ENCODE measurements at places on chromosomes 6 and 20. TPM values are rescaled to one million over a fixed set of nuclear protein-coding genes. Genes with fewer than 3 reads are reported as not detected.

GRCh38 chr6:18186540-18187250, 31.5 kb downstream of the KDM1B start:
- no peak for DNase-seq

NCOA6 gene
- 19.2 TPM for total RNA-seq

SLC16A10 gene
- 15.2 TPM for total RNA-seq

- DNase-seq: no peak
Observed at GRCh38 chr20:22689266-22689665, 104.9 kb upstream of the FOXA2 start.

SPATS1 gene
- 0.88 TPM for total RNA-seq

- no peak for DNase-seq
Observed at GRCh38 chr6:108293527-108294296, 1.1 kb upstream of the AFG1L start.

ARHGAP40 gene
- total RNA-seq: not detected

DNA sequence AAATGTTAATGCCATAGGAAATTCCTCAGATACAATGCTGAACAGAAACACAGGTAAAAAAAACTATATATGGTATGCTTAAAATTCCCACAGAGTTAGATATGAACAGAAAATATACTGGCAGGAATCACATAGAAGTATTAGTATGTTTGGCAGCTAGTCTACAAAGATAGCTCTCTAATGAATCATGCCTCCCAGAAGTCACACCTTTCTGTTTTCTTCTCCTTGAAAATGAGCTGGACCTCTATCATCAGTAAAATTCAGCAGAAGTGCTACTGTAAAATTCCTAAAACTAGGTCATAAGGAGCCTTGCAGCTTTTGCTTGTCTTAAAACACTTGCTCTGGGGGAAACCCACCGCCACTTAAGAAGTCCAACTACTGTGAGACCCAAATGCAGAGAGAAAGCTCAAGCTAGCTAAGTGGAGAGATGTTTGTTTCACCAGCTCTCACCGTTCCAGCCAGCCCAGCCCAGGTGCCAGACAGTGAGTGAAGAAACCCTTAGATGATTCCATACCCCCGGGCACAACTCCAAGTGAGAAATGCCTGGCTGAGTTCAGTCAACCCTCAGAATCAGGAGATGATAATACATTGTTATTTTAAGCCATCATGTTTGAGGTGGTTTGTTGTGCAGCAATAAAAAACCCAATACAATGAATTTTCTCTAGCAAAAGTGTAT, 43.0 kb downstream of the TSPYL4 start:
- DNase-seq: no peak

TNNC2 gene
- 1.1 TPM for total RNA-seq

DNA sequence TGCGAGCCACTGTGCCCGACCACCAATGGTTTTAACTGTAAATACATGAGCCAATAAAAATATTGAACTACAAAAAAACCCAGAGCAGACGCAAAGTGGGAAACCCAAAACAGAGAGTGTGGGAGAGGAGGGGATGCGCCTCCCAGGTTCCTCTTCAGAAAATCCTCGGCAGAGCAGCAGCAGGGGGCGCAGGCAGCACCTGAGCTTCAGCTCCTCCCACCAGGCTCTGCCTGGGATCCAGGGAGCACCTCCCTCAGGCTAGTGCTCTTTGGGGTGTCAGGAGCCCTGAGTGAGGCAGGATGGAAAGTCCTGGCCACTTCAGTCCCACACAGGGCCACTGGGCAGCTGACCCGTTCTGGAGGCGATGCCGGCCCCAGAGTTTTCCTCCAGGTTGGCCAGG, 536.9 kb upstream of the CDH4 start:
- no peak for DNase-seq

- no peak for DNase-seq
Observed at GRCh38 chr6:17967668-17968518, 19.5 kb downstream of the KIF13A start.

DNA sequence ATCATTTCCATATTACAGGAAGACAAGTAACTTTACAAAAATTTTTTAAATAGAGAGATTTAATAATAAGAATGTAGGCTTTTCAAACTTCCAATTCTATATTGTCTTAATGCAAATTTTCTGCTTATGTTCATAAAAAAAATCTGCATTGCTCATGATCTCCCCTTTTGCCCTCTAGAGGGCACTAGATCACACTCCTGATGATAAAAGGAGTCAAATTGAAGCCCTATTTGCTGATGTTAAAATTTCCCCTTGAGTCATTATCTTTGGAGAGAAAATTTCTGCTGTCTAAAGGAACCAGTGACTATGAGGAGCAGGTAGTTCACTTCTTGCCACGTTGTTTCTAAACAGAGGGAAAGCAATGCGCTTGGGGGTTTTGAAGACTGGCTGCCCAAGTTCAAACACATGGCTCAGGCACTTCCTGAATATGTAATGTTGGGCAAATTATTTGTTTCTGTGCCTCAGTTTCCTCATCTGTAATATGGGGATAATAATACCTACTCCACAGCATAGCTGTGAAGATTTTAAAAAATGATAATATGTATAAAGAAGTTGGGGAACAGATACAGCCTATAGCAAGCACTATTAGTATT, 874.2 kb downstream of the TFAP2A start:
- no peak for DNase-seq

- DNase-seq: no peak
Observed at GRCh38 chr6:3398165-3398562, 58.7 kb downstream of the SLC22A23 start.

ZSWIM3 gene
- 9.3 TPM for total RNA-seq

DNA sequence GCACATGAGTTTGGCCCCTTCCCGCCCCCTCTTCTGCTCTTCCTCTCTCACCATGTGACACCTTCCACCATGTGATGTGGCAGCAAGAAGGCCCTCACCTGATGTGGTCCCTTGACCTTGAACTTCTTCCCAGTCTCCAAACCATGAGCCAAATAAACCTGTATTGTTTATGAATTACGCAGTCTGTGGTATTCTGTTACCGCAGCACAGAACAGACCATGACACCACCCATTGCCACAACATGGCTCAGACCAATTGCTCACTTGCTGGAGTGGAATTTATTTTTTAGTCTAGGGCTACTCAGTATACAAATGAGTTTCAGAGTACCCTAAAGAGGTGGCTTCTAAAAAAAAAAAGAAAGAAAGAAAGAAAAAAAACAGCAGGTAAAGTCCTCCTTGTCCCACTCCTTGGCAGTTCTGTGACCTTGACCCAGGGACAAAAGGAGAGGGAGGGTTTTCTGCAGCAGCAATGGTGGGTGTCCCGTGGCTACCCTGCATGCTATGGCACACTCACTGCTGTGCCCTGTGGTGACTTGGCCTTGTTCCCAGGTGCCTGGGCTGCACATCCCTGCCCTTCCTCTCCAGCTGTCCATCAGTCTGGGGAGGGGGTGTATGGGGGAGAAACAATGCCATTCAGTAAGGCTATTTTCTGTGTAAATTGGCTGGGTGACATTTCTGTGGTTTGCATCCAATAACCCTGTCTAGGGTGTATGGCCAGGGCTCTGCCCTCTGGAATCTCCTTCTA, 5.4 kb upstream of the VSX1 start:
- no peak for DNase-seq

DNA sequence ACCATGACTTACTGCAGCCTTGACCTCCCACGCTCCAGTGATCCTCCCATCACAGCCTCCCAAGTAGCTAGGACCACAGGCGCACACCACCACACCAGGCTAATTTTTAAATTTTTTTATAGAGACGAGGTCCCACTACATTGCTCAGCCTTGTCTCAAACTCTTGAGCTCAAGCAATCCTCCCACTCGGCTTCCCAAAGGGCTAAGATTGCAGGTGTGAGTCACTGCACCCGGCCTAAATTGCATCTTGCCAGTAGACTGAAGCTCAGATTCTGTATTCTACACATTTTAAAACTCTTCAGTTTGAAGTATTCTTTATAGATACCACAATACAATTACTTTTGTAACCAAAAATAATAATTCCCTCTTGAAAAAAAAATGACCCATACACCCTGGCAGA, 11.4 kb downstream of the NUDT3 start:
- DNase-seq: no peak

- no peak for DNase-seq
Observed at GRCh38 chr6:168125429-168126001, 46.5 kb upstream of the FRMD1 start.

RAB44 gene
- total RNA-seq: 0.59 TPM

DNA sequence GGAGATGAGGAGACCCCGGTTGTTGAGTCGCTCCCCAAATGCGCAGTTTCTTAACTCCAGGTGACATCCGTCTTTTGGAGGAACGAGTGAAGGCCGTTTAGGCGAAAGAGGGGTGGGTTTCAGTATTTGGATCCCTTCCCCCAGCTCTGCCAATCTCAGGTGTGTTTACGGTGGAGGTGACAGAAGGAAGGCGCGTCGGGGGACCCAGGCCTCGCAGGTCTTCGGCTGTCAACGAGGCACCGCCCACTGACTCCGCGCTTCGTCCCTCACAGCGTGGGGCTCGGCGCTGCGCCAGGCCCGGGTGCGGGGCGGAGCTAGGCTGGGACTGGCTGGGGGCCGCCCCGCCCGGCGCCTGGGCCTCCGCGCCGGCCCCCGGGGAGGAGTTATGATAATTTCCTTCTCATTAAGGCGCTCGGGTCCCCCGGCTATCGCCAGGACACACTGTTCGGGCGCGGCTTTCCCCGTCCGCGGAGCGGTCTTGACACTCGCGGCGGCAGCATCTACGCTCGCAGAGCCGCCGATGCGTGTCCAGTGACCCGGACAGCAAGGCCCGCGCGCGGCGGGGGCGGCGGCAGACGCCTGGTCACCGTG, at the start of gene TFAP2C:
Gene TFAP2C (plus strand): TSS at position 434 of the 591 bp plus-strand sequence. CDS start 239 bp downstream, outside the sequence.
- peak; percentile 48 for DNase-seq

DNA sequence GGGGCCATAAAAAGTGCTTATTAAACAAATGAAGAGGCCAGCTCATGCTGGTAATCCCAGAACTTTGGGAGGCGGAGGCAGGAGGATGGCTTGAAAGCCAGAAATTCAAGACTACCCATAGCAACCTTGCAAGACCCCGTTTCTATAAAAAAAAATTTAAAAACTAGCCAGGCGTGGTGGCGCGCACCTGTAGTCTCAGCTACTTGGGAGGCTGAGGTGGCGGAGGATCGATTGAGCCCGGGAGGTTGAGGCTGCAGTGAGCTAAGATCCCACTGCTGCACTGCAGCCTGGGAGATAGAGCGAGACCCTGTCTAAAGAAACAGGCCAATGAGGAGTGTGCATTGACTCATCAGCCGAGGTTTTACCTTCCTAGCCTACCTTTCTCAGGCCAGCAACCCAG, 15.2 kb downstream of the NPEPL1 start:
- DNase-seq: no peak

DNA sequence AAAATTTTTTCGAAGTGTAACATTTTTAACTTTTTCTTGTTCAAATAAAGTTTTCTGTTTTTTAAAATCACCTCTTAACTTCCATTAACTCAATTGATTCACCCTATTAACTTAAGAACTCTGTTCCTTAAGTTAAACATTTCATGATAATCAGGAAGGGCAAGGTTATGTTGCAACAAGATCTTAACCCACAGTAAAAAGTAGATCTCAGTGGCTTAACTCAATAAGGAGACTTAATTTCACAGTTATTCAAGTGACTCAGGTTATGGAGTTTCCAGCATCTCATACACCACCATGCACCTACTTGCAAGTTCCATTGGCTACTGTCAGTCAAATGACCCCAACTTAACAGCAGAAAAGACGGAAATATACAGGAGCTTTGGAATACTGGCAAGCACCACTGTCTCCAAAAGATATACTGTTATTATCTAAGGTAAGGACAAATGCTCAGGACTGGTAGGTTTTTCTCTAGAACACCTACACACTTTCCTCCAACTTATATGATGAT, 11.2 kb downstream of the HLA-DQB1 start:
- DNase-seq: no peak

DNA sequence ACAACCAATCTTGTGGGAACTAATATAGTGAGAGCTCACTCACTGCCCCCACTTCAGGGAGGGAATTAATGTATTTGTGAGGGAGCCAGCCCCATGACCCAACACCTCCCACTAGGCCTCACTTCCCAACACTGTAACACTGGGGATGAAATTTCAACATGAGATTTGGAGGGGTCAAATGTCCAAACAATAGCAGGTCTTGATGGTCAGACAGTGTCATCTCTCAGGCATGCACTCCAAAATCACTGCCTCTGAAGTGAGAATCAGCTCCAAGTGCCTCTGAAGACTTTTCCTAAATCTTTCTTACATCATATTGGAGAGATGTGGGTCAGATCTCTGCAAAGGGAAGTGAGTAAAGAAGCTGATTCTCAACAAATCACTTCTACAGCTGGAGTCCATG, 13.8 kb upstream of the SAYSD1 start:
- DNase-seq: no peak

PPIL4 gene
- total RNA-seq: 52.5 TPM

GRCh38 chr6:149963462-149964307, at the start of gene ULBP1:
ULBP1 (plus strand) TSS chr6:149963943; CDS start chr6:149964050, 107 bp downstream.
- DNase-seq: peak; percentile 33

GRCh38 chr20:4375881-4376280, 345.8 kb upstream of the PRND start:
- no peak for DNase-seq
